ENCODE measurements at places on chromosomes 1 and 21.

- DNase-seq: no peak
Measured at GRCh38 chr1:43452789-43453441, 816 bp downstream of the HYI start.

GRCh38 chr1:25460020-25460419 lies 29.3 kb downstream of the MACO1 start:
- no peak for DNase-seq

DNA sequence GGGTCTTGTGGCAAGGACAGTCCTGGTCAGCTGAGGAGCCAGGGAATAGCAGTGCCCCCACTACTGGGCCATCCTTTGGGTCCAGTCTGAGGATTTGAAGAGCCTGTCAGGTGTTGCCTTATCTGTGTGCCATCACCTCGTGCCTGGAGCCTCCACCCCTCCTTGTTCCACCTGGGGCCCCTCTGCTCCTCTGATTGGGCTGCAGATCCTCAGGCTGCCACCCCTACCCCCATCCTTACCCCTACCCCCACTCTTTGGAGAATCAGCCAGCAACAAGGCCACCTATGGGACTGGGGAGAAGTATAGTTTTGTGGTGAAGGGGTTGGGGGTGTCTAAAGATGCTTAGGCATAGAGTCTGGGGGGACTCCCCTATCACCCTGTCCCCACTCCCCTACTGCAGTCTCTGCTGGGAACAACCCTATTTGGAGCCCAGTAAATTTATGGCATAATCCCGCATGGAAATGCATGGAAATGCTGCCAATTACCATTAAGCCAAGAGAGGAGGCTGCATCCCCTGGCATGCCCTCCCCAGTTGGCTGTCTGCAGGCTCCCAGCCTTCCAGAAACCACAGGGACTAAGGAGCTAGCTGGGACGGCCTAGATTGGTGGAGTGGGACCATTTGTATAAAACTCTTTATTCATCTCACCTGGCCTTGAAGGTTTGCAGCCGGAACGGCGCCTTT lies 142.7 kb upstream of the CSF3R start:
- DNase-seq: no peak

GRCh38 chr1:21946836-21947587 lies 9.9 kb upstream of the HSPG2 start:
- DNase-seq: no peak

- no peak for DNase-seq
Measured at GRCh38 chr1:37574834-37575480, 18.2 kb downstream of the DNALI1 start.

GRCh38 chr1:225460737-225461532 lies 33.1 kb upstream of the LBR start:
- peak; percentile 72 for DNase-seq

- DNase-seq: no peak
Measured at GRCh38 chr1:218848009-218848408, 325.7 kb upstream of the LYPLAL1 start.

DNA sequence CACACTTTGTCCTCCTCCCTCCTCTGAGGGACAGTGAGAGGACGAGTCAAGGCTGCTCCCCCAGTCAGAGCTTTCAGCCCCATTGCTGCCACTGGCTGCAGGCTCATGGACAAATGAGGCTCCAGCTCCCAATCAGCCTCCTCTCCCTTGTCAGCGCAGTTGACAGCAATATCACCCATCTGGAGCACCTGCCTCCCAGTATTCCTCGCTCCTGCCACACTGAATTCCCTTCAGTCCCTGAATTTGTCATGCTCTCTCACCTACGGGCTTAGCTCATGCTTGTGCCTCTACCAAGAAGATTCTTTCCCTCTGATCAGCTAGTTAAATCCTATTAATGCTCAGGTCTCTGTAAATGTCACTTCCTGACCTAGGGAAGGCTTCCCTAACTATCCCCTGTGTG lies 54.4 kb upstream of the SYT6 start:
- no peak for DNase-seq

All from CD4-positive, alpha-beta T cell treated with Interleukin-17A for 4 hours (primary cell).